ENCODE measurements at places on chromosomes 2 and 18.

GRCh38 chr2:147173798-147174197 lies 671.0 kb upstream of the ACVR2A start:
- DNase-seq, result no peak

- no peak for DNase-seq
These were observed 64.1 kb downstream of the SIGLEC15 start for GRCh38 chr18:45889419-45890064.

- DNase-seq, result no peak
These were observed 111.8 kb upstream of the CNTNAP5 start for GRCh38 chr2:123913143-123913735.

DNA sequence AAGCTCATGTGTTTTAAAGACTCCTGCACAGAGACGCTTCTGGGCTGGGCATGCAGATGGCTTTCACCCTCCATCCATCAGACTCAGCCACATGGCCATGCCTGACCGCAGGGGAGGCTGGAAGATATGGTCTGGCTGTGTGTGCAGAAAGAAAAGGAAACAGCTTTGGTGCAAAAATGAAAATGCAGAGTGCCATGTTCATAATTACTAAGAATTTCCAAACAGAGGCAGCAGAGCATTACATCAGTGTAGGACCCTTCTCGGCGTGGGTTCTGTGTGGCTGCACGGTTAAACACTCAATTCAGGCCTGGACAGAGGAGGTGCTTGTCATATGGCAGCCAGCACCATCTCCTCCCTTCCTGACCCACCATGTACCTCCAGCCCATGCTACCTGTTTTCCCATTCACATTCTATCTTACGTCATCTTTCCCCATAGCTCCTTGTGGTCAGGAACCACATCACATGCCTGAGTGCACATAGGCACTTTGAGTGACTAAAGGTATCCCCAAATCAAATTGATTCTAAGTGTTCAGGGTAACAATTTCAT lies 200.3 kb upstream of the ID2 start:
- DNase-seq, result no peak

DNA sequence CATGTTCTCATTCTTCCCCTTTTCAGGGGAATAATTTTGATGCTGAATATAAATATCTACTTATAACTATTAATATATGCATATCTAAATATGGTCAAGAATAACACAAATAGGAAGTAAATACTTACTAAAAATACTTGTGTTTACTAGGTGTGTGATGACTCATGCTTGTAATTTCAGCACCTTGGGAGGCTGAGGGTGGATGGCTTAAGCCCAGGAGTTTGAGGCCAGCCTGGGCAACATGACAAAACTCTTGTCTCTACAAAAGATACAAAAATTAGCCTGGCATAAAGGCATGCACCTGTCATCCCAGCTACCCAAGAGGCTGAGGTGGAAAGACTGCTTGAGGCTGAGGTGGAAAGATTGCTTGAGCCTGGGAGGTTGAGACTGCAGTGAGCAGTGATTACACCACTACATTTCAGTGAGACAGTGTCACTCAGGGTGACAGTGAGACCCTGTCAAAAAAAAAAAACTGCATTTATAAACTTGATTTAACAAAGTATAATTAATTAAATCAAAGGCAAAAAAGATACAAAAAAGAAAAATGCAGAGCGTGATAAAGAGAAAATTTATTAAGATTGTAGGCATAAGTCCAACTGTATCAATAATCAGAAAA lies 703.1 kb upstream of the VRK2 start:
- DNase-seq, result no peak
